ENCODE measurements at places on chromosomes 16 and 17.

- DNase-seq = no peak
These were observed 1.9 kb upstream of the MT1B start for GRCh38 chr16:56649820-56650219.

DNA sequence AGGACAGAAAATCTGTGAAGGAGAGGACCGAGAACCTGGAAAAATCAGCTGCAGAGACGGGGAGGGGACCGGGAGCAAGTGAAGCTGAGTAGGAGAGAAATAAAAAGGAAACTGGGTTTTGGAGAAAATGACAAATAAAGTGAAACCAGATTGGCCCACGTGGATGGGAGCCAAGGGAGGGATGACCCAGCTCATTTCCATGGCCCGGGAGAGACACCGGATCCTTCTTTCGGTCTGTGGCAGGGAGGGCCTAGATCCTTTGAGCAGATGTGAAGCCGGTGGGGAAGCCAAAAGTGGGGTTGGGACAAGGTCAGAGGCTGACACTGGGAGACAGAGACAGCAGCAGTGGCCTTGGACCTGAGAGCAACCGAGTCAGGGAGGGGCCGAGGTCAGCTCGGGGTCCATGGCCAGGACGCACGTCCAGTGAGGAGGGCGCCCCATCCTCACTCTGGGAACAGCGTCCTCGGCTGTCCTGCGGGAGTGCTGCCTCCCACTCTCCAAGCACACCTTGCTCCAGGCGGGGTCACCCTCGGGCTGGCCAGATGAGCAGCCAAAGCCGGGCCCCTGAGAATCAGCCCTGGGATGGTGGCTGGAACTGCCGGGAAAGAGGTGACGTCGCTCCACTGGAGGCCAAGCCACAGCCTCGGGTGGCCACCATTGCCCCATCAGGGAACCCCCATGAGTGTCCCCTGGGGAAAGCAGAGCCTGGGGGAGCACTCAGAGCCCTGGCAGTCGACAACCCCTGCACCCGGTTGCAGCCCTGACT is 50.8 kb upstream of the CDR2 start:
- no peak for DNase-seq

DNA sequence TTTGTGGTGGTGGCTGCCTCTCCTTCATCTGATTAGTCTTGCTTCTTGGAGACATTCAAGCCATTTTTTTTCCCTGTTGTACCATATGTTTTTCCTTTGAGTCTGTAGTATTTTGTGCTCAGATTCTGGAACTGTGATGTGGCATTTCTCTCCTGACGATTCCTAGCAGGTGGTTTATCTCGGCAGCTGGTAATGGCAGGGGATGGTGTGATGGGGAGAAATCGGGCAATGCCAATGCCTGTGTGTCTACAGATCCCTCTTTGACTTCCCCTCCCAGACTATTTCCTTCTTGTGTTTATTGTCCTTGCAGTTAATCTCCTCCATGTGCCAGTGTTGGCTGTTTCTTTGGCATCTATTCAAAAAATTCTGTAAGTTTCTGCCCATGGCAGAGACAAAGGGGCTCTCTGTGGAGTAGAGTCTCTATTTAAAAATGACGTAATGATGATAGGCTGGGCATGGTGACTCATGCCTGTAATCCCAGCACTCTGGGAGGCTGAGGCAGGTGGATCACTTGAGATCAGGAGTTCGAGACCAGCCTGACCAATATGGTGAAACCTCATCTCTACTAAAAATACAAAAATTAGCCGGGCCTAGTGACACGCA is 90.2 kb upstream of the ERCC4 start:
- DNase-seq = no peak

DNA sequence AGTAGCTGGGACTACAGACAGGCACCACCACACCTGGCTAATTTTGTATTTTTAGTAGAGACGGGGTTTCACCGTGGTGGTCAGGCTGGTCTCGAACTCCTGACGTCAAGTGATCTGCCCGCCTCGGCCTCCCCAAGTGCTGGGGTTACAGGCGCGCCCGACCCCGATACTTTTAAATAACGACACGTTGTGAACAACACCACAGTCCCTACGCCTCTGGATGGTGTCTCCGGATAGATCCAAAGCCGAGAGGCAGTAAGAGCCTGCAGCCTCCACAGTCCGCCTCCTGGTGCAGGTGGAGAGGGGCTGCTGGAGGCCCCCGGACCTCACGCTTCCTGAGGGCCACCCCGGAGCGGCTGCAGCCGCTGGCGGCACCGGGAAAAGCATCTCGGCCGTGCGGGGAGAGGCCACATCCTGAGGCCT is 741 bp upstream of the TLCD3A start:
- DNase-seq = no peak

DNA sequence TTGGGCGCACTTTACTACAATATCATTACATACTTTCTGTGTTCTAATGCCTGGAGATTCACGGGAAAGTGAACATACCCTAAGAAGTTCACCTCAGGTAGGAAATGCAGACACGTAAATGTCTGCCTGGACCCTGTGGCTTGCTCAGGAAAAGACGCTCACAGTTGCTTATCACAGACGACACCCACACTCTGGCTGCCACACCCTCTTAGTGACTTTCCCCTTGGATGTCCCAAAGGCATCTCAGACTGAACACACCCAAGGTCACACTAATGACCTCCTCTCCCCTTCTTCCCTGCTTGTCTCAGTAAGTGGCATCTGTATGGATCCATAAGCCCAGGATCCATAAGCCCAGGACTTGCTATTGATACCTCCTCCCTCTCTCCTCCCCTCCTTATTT is 32.6 kb downstream of the CDRT15 start:
- no peak for DNase-seq

GRCh38 chr16:70759666-70760065 is 41.3 kb downstream of the VAC14 start:
- no peak for DNase-seq
